ENCODE measurements at places on chromosomes 5 and 9.

DNA sequence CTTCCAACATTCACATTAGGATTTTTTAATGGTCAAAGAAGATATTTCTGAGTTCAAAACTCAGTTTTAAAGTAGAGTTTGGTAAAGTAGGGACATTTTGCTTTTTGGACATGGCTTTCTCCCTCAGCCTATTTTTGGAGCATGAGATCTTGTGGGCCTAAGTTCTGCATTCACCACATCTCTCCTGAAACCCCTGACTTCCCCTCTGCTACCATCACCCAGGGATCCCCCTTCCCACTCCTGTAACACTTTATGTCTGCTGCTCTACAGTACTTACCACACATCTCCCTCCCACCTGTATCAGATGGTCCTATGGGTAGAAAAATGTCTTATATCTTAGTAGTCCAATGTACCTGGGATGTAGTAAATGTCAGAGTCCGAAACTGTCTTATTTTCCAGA lies 48.2 kb upstream of the JAK2 start:
- peaks cover 43% of the 10 kb centered on the region for H3K4me1 ChIP-seq
- H3K4me3 ChIP-seq, result peak overlapping the region; percentile 70
- H3K27ac ChIP-seq, result no peak overlapping the region
- no peak for DNase-seq
- no peaks in the 10 kb centered on the region for H3K27me3 ChIP-seq

DNA sequence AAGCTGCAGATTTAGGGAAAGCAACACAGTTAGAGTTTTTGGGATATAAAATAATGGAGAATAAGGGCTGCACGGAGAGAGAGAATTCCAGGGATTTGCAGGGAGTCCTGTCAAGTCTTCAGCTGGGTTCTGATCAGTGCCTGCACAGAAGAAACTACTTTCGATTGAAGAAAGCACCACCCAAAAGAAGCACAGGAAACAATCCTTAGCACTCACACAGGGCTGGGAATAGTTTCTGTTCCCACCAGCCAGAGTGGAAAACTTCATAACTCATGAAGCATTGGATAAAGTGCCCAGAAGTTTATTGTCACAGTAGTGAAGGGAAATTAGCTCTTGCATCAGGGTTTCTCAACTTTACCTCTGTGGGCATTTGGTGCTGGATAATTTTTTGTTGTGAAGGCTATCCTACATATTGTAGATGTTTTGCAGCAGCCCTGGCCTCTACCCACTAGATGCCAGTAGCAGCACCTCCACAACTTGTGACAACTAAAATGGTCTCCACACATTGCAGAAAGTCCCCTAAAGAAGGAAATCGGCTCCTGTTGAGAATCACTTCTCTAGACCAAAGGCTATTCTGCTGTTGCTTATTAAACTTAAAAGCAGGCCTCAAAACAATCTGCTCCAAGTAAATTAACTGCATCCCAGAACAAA lies 71.0 kb upstream of the FAM120A start:
- no peak overlapping the region for H3K27ac ChIP-seq
- DNase-seq, result no peak
- peaks cover 5% of the 10 kb centered on the region for H3K27me3 ChIP-seq
- H3K4me3 ChIP-seq, result no peak overlapping the region
- no peaks in the 10 kb centered on the region for H3K36me3 ChIP-seq

DNA sequence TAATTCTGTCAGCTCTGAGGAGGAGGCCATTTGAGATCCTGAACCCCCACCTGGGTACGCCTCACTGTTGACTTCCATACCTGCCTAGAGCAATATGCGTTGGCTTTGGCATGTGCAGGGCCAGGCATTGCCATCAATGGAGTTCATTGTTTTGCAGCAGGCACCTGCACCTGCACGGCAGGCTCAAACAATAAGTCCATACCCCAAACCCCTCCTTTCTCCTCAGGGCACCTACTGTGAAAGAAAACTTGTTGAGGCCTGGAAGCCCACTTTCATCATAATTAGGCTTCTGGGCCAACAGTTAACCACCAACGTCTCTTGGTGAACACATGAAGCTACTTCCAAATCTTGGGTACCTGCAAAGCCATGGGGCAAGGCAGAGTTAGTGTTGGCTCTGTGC lies 238.7 kb downstream of the NFIB start:
- no peak for DNase-seq
- H3K27ac ChIP-seq, result no peak overlapping the region
- H3K4me3 ChIP-seq, result no peak overlapping the region
- H3K36me3 ChIP-seq, result no peaks in the 10 kb centered on the region
- no peaks in the 10 kb centered on the region for H3K4me1 ChIP-seq
- H3K27me3 ChIP-seq, result no peaks in the 10 kb centered on the region

DNA sequence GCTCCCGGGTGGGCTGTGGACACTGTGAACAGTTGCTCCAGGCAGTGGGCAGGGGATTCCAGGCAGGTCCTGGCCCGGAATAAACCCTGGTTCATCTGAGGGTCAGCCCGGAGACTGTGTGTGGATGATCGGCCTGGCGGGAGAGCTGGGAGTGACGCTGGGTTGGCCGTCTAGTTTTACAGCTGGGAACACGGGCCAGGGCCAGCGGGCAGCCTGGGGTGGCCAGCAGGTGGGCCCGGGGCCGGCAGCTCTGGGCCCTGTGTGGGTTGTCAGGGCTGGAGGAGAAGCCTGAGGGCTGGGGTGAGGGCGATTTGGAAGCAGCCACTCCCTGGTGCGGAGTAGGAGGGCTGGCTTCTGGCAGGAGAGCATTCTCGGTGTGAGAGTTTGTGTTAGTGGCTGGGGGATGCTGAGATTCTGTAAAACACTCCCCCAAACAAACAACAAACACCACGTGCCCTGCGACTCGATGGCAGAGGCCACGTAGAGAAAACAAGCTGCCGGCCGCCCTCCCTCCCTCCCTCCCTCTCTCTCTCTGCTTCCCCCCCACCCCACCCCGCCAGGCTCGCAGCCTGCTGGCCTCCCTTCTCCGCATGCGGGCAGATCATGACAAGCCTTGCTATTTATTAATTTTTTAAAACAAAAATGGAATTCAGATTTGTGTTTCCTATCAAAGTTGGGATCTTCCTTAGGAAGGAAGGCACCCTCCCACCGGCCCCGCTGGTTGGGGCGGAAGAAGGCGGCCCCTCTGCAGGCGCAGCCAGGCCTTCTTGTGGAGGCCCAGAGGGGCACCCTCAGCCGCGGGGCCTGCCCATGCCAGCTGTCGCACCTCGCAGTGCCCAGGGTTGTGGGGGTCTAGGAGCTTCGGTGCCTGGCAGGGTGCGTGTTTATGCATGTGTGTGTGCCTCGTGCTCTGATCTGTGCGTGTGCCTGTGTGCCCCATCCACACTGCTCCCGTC lies 49.5 kb downstream of the RXRA start:
- DNase-seq, result no peak
- peaks cover 17% of the 10 kb centered on the region for H3K27me3 ChIP-seq
- no peaks in the 10 kb centered on the region for H3K36me3 ChIP-seq
- peaks cover 12% of the 10 kb centered on the region for H3K4me1 ChIP-seq
- H3K4me3 ChIP-seq, result no peak overlapping the region

GRCh38 chr5:73112359-73112758 lies 8.0 kb upstream of the TMEM171 start:
- no peak for DNase-seq
- peaks cover 3% of the 10 kb centered on the region for H3K36me3 ChIP-seq
- no peak overlapping the region for H3K4me3 ChIP-seq
- H3K27me3 ChIP-seq, result peaks cover 38% of the 10 kb centered on the region

GRCh38 chr5:173998531-173998930 lies 9.6 kb downstream of the C5orf47 start:
- no peak overlapping the region for H3K27ac ChIP-seq
- no peaks in the 10 kb centered on the region for H3K4me1 ChIP-seq
- peaks cover 41% of the 10 kb centered on the region for H3K27me3 ChIP-seq

GRCh38 chr5:96776621-96777020 lies 31.1 kb downstream of the ERAP1 start:
- no peak for DNase-seq
- H3K27ac ChIP-seq, result peak overlapping the region; percentile 75
- H3K36me3 ChIP-seq, result peaks cover 31% of the 10 kb centered on the region
- no peaks in the 10 kb centered on the region for H3K4me1 ChIP-seq

DNA sequence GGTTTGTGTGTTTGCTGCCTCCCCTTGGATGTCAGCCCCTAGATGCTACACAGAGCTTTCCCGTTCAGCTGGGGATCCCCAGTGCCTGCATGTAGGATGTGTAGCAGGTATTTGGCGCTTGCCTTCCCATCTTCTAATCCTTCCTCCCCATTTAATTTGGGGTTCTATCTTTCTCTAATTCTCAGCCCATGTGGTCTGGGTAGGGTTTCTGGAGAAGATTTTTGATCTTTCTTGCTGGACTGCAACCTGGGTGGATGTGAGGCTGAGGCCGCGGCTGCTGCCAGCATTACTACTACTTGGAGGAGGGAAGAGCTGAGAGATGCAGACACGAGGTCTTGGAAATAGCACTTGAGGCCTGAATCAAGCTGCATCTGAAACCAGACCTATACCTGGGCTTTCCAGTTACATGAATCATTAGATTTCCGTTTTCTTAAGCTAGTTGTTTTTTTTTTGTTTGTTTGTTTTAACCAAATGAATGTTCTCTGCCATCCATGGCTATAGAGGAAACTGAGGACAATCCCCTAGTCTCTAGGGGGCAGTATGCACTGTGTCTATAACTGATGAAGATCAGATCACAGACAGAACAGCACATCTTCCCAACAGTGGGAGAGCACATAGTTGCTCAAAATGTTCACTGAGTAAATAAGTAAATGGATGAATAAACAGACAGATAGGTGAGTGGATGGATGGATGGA lies 178.6 kb downstream of the FGF18 start:
- H3K4me1 ChIP-seq, result peaks cover 5% of the 10 kb centered on the region
- DNase-seq, result no peak
- peaks cover 10% of the 10 kb centered on the region for H3K27me3 ChIP-seq

- no peak overlapping the region for H3K27ac ChIP-seq
- DNase-seq, result no peak
- no peak overlapping the region for H3K4me3 ChIP-seq
These were observed 45.0 kb downstream of the DOCK8 start for GRCh38 chr9:259405-260404.

DNA sequence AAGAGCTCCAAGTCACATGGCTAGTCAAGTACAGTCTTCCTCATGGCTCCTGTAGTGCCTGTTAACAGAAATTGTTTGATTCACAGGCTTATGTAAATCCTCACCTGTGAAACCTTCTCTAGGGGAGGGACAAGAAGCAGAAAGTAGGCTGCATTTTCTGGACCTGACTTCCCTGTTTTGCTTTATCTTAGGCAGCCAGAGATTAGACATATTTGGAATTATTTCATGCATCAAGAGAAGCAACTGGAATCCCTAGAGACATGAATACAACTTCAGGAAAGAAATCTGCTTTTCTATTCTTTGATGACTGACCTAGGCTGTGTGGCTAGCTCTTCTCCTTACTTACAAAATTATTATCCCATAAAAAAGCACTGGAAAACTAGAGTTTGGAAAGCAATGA lies 52.3 kb downstream of the CAST start:
- H3K27ac ChIP-seq, result peak overlapping the region; percentile 63
- no peak for DNase-seq
- H3K36me3 ChIP-seq, result peaks cover 24% of the 10 kb centered on the region
- H3K4me3 ChIP-seq, result no peak overlapping the region

DNA sequence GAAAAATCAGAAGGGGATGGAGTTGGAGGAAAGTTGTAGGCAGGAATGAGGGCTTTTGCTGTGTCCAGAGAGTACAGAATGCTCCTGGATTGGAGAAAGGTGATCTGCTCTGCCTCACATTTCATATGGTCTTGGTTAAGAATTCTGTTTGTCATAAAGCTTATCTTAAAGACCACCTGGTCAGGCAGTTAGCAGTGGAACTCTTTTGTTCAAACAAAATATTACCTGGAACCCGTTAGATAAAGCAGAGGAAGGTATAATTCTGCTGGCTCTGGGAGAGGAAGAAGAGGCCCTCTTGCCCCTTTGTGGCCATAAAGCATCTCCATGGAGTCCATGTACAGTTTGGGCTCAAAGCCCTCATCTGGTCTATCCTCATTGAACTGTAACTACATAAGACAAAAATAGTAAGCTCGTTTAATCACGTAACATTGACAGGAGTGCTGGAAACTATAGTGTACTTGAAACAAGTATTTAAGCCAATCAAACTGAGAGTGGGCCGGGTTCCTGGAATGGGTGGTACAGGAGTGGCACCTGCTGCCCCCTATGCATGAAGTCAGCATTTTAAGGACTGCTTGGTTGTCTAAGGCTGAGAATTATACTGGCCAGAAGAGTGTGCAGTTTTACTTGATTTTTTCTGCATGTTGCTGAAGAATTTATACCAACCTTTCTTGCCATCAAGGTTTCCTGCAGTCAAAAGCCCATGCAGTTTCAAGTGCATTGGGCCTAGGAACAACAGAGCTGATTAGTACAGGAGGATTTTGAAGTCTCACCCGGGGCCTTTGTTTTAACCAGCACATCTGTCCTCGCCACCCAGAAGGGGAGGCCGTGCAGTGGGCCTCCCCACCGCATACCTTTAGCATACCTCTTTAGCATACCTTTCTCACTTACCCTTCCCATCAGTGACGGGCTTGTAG lies 39.9 kb downstream of the STXBP1 start:
- H3K27ac ChIP-seq, result no peak overlapping the region
- H3K27me3 ChIP-seq, result peaks cover 5% of the 10 kb centered on the region
- H3K4me3 ChIP-seq, result no peak overlapping the region
- DNase-seq, result no peak
- H3K4me1 ChIP-seq, result no peaks in the 10 kb centered on the region

DNA sequence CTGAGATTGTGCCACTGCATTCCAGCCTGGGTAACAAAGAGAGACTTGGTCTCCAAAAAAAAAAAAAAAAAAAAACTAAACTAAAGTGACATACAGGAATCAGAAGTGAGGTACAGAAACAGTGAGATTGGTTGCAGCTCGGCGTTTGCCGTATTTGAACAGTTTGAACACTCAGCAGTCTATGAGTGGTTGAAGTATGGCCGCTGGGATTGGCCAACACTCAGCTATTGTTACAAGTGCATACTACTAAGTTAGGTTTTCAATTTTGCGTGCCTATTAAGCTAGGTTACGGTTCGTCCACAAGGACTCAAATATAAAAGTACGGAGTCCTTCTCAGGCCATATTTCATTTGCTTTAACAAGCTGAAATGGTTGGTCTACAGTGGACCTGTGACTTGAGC lies 3.3 kb upstream of the TSC1 start:
- no peak overlapping the region for H3K4me3 ChIP-seq
- no peak for DNase-seq
- no peaks in the 10 kb centered on the region for H3K27me3 ChIP-seq
- no peak overlapping the region for H3K27ac ChIP-seq
- peaks cover 26% of the 10 kb centered on the region for H3K4me1 ChIP-seq

DNA sequence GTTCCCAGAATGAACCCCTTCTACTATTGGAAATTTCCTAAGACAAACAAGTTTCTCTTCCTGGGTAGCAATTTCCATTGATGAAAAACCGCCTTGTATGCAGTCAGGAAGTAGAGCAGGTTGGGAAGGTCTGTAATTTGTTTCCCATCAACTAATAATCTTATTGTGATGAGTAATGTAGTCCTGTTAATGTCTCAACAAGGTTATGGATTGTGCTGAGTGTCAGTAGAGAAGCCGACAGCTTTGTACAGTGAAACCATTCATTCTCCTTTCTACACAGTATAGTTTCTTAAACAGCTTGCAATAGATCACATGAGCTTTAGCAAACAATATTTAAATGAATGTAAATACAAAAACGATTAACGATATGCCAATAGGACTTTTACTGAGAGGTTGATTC lies 355.4 kb upstream of the WWC1 start:
- H3K27ac ChIP-seq, result no peak overlapping the region
- H3K4me1 ChIP-seq, result no peaks in the 10 kb centered on the region
- no peaks in the 10 kb centered on the region for H3K27me3 ChIP-seq
- no peak overlapping the region for H3K4me3 ChIP-seq
- H3K36me3 ChIP-seq, result no peaks in the 10 kb centered on the region
